ENCODE measurements at places on chromosomes 1 and 21. TPM values are rescaled to one million over a fixed set of nuclear protein-coding genes. Genes with fewer than 3 reads are reported as not detected.
A peak's percentile ranks its signal among the peaks of the same experiment; 100 is the strongest.

- DNase-seq: no peak
These were observed 23.8 kb downstream of the ALDH9A1 start for GRCh38 chr1:165674599-165674998.

DNA sequence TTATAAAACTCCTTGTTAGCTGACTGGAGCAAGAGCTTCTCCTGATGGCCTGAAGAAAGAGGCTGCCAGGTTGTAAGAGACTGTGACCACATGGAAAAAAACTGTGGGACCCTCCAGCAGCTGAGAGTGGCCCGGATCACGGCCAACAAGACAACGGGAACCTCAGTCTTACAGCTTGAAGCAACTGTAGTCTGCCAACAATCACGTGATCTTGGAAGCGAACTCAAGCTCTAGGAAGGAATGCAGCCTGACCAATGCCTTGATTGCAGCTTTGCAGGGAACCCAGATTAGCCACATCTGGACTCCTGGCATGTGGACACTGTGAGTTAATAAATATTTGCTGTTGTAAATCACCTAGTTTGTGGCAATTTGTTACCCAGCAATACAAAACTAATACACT, 442.6 kb upstream of the PRMT6 start:
- no peak for DNase-seq

GRCh38 chr1:10794724-10795275, 1.6 kb downstream of the CASZ1 start:
- peak; percentile 45 for DNase-seq

GRCh38 chr1:36920801-36921405, 113.4 kb downstream of the GRIK3 start:
- no peak for DNase-seq

DNA sequence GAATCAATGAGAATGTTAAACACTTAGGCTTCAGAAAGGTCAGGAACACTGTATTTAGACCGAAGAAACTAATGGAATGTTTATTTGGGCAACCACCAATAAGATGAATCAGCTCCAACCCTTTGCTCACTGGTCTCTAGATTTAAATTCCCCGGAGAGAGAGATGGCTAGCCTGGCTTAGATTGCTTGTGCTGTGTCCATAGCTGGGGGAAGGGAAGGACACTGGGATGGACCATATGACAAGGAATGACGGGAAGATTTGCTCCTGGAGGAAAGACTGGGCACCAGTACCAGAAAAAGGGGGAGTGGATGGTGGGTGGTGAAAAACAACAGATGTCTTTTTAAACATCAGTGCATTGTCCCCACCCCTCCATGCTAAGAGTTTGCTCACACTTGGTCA, 426.6 kb downstream of the DUSP10 start:
- no peak for DNase-seq

PSRC1 gene
- 16.2 TPM for total RNA-seq

WNT2B gene
- total RNA-seq: 0.86 TPM

GRCh38 chr1:43858324-43858723, 75.3 kb upstream of the ARTN start:
- DNase-seq: no peak

- DNase-seq: no peak
These were observed 109.2 kb downstream of the CSMD2 start for GRCh38 chr1:34055818-34056217.

KCNJ6 gene
- not detected for total RNA-seq

DNA sequence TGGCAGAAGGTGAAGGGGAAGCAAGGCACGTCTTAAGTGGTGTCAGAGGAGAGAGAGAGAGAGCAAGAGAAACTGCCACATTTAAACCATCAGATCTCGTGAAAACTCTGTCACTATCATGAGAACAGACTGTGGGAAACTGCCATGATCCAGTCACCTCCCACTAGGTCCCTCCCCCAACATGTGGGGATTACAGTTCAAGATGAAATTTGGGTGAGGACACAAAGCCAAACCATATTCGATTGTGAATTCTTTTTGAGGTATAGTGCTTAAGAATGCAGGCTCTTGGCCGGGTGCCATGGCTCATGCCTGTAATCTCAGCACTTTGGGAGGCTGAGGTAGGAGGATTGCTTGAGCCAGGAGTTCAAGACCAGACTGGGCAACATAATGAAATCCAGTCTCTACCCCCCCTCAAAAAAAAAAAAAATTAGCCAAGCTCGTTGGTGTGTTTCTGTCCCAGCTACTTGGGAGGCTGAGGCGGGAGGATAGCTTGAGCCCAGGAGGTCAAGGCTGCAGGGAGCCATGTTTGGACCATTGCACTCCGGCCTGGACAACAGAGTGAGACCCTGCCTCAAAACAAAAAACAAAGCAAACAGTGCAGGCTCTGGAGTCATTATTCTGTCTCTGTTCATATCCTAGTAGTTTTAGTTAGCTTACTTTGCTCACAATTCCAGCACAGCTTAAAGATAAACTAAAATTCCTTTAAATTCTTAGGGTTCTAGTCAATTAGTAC, 6.0 kb downstream of the ZCCHC17 start:
- no peak for DNase-seq

GCSAML gene
- total RNA-seq: 0.57 TPM

- DNase-seq: no peak
These were observed 2.0 kb upstream of the NHLH2 start for GRCh38 chr1:115842948-115843347.

DNA sequence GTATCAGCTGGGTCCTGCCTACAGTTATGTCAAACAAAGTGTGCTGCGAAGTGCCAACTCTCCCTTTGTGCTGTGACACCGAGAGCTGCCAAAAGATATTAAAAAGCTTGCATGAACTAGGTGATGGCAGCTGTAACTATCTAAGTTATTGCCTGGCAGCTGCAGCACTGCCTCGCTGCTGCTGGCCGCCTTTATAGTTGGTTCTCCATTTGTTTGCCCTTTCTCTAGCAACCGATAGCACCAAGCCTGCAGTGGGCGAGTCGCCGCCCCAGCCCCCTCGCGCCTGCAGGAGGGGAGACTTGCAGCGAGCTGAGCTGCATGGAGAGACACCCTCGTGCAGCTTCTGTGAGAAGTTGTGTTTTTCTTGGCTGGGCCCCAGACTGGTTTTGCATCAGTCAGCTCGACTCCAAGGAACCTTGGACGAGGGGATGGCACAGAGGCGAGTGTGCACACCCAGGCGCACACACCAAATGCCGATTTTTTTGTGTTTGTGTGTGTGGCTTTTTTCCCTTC, 330.6 kb downstream of the RPS6KC1 start:
- DNase-seq: no peak

DNA sequence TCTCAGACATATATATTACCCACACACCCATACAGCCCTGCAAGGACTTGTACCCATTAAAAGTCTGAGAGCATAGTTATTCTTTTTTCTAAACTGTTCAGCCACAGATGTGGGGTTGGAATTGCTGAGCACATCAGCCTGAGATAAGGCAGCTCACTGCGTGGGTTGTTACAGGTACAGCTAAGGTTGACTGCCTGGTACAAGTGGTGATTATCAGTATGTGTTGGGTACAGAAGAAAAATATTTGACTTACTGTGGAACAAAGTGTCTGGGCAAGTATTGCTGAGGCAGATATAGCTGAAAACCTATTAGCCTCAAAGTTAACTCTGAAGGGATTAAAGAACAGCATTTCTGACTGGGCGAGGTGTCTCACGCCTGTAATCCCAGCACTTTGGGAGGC, 5.0 kb downstream of the STX12 start:
- no peak for DNase-seq

DNA sequence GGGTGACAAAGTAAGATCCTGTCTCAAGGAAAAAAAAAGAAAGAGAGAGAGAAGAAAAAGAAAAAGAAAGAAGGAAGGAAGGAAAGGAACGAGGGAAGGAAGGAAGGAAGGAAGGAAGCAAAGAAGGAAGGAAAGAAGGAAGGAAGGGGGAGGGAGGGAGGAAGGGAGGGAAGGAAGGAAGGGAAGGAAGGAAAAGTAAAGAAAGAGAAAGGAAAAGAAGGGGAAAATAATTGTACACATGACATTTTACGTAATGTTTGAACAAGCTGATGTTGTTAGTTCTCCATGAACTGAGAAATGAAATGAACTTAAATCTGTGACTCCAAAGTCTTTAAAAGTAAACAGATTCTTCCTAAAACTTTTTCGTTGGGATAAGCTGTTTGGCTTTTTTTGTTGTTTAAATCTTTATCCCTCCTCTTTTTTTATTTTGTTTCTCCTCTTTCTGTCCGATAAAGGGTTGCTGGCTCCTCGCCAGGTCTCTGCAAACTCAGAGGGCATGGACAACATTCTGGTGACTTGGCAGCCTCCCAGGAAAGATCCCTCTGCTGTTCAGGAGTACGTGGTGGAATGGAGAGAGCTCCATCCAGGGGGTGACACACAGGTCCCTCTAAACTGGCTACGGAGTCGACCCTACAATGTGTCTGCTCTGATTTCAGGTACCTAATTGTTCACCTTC, 59.8 kb downstream of the IL12RB2 start:
- no peak for DNase-seq

TMEM35B gene
- total RNA-seq: 14.3 TPM

DNA sequence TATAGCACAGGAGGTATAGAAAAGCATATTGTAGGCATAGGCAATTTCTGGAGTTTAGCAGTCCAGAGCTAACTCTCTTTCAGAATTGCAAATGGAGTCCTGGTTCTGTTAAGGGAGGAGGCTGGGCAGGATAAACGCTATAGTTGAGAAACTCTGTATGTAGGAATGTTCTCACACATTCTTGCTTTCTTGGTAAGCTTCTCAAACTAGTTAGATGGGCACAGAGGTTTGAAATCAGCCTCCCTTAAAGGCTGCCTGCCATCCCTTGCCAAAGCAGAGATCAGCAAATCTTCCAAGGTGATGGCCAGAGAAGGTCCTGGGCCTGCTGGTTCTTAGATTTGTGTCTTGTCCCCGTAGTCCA, 42.9 kb upstream of the TADA1 start:
- no peak for DNase-seq

DNA sequence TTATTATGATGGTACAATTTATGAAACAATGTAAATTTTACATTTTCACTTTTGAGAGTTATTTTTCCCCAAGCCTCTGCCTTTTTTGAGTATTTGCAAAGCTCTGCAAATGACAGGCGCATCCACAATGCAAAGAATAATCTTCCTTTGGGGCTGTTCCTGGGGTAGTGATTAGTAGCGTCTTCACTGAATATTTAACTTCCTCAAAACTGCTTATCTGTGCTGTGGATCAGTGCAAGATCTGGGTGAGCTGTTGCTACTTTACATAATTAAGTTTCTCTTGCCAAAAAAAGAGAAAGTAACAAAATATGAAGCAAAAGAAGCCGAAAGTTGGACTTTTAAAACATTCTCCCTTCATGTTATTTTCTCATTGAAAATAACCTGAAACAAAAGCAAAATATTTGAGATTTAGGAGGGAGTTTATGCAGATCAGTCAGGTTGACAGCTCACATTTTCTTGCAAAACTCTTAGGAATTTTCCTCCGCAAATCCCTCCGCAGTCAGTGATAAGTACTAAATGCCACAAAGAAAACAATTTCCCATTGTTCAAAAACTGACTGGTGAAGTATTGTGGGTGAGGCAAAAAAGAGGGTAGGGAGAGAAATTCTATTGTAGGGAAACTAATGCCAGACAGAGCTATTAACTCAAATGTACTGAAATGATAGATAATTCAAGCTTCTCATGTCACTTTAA, 276.4 kb upstream of the B3GALT2 start:
- no peak for DNase-seq

DNA sequence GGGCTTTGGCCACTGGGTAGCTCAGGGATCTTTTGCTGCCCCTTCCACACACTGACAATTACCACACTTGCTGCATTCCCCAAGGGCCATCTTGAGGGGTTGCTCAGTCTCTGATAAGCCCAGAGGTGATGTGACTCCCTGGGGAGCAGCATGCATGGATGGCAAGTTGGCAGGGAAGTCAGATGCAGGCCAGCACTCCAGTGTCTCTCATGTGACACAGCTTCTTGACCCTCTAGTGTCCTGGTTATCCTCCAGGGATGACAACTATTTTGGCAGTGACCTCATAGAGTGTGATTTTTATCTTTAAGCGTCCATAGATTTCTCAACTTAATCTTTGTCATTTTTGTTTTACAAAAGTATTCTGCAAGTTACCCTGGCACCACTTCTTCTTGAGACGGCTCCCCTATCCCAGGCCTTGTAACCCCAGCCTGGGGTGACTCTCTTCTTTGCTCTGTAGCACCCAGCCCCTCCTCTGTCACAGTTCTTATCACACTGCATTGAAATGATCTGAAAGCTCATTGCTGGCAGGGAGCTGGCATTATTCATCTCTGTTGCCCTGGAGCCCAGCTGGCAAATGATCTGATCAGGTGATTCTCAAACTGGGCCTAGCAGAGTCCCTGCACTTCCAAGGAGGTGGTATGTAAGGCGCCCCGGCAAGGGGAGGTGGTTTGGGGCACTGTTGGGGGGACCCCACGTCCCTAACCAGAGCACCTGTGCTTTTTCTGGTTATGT, 72.6 kb downstream of the TENT5C start:
- DNase-seq: no peak

NHLH1 gene
- total RNA-seq: 1.2 TPM

DNA sequence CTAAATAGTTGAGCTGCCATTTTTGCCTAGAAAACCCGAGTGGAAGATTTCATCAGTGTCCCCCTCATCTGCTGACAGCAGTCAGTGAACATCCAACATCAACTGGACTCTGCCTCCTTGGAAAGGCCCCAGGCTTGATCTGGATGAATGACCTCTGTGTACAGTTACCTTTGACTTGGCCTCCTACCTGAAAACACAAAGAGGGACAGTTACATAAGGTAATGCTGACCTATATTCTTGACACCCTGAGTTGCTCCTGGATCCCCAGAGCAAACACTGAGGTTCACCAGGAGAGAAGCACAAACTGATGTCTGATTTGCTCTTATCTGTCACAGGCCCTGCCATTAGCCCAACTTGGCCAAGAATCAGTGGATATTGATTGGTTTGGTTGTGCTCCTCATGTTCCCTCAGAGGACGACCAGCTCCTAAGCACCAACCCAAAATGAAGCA, 138.9 kb downstream of the PROX1 start:
- DNase-seq: no peak

GRCh38 chr1:32881871-32882850, 4.1 kb upstream of the HPCA start:
- no peak for DNase-seq

- no peak for DNase-seq
These were observed 745 bp downstream of the RCSD1 start for GRCh38 chr1:167630568-167631385.

IL10 gene
- total RNA-seq: 0.95 TPM

- DNase-seq: no peak
These were observed 46.8 kb upstream of the TSPAN2 start for GRCh38 chr1:115136106-115136505.

GRCh38 chr1:198232940-198233675, 76.3 kb downstream of the NEK7 start:
- DNase-seq: no peak

SPRR5 gene
- not detected for total RNA-seq

- DNase-seq: no peak
These were observed 424.5 kb upstream of the DAB1 start for GRCh38 chr1:57848406-57848805.

DNA sequence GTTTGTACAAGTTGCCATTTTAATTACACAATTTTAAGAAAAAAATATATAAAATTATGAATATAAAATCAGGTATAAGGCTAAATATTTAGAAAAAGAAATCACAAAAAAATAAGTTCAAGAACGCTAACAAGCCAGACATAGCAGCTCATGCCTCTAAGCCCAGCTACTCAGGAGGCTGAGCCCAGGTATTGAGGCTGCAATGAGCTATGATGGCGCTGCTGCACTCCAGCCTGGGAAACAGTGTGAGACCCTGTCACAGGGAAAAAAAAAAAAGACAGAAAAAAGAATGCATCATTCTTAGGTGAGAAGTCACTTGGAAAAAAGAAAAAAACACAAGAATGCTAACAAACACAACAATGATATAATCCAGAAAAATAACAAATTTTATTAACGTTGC, 112.3 kb upstream of the PRDX6 start:
- no peak for DNase-seq

Data from natural killer cell treated with Interleukin-12 subunit alpha and Interleukin-12 subunit beta and Interleukin-15 and Interleukin-18, amount 100 ng/mL, for 72 hours (primary cell).